ENCODE measurements at places on chromosomes 12 and 14. TPM values are rescaled to one million over a fixed set of nuclear protein-coding genes. Genes with fewer than 3 reads are reported as not detected.
A peak's percentile ranks its signal among the peaks of the same experiment; 100 is the strongest.

DNA sequence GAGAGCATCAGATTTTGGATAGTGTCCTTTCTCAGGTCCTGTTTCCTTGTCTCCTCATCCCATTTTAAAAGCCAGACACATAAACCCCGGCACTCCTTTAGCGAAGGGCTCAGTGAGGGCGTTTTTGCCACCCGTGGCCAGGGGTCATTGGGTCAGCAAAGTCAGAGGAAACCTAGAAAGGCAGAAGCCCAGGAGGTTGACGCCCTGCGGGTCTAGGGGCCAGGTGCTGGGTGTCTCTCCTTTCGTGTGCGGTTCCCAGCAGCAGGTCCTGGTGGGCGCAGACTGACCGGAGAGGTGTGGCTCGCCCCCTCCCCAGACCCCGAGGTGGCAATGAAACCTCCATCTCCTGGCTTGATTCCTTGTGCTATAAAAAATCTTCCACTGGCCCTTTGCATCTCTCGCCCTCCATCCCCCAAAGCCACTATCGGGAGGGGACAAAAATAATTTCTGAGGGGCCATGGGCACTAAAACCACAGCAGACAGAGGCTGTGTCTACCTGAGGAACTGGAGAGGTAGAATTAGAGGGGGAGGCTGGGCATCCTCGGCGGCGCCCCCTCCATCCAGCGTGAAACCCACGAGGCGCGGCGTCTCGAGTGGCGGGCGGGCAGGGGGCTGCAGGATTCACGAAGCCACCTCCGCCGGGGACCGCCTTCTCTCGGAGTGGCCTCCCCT is 858 bp upstream of the FRMD6 start:
- H3K27ac ChIP-seq: peak overlapping the region; percentile 95
- H3K27me3 ChIP-seq: no peaks in the 10 kb centered on the region
- DNase-seq: peak; percentile 59
- H3K36me3 ChIP-seq: peaks cover 32% of the 10 kb centered on the region
- H3K4me3 ChIP-seq: peak overlapping the region; percentile 88
- peaks cover 32% of the 10 kb centered on the region for H3K4me1 ChIP-seq

DNA sequence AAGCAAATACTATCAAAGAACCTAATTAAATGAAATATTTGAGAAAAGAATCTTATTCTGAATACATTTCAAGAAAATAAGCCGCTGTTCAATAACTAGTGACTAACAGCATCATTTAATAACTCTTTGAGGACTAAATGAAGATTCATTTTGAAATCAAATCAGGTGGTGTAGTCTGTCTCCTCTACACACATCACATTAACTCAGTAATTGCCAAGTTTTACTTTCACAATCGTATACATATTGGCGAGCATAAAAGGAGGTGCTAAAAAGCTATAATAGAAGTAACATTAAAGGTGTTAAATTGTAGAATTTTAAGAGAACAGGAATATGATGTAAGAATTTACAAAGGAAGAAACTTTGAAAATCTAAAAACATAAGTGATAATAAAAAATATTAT is 185.1 kb downstream of the MDGA2 start:
- DNase-seq: no peak
- no peaks in the 10 kb centered on the region for H3K4me1 ChIP-seq
- H3K4me3 ChIP-seq: no peak overlapping the region

DNA sequence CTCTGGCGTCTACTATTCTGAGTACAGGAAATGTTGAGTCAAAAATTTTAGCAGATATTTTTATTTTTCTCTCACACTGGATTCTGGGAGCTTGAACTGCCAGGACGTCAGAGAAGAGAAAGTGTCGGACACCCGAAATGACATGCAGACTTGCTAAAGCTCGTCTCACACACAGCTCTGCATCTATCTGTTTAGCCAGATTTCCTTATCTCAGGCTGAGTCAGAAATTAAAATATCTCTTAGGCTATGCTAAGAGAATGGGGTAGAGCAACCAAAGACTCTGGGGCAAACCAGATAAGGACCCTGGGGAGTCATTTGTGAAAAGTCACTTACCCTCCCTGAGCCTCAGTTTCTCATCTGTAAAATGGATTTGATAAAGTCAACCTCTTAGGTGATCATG is 1124.1 kb downstream of the VRK1 start:
- H3K27me3 ChIP-seq: no peaks in the 10 kb centered on the region
- H3K27ac ChIP-seq: no peak overlapping the region
- no peaks in the 10 kb centered on the region for H3K4me1 ChIP-seq
- no peaks in the 10 kb centered on the region for H3K36me3 ChIP-seq
- DNase-seq: no peak

DNA sequence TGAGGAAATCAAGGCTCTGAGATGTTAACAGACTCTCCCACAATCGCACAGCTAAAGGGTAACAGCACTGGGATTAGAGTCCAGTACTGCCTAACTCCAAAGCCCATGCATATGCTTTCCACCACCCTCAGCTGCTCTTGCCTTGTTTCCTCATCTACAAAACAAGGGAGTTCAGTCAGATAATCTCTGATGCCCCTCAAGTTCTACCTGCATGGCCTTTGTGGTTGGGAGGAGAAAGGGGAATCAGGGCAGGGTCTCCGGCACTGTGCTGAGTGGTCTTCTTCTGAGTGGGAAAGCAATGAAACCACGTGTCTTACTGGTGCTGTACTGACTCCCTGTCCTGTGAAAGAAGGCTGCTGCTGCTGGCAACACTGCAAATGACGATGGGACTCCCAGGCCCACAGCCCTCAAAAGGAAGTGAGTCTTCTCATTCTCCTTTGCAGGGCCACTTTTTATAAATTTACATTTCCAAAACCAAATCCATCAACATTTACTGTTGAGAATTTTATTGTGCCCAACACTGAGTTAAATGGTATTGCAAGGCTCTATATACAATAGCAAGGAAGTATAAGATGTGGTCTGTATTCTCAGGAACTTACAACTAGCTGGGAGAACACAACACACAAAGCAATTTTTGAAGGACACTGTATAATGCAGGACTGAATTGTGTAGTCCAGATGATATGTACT is 19.7 kb upstream of the DUSP16 start:
- no peak overlapping the region for H3K27ac ChIP-seq
- no peaks in the 10 kb centered on the region for H3K36me3 ChIP-seq
- H3K4me1 ChIP-seq: no peaks in the 10 kb centered on the region
- no peaks in the 10 kb centered on the region for H3K27me3 ChIP-seq
- no peak overlapping the region for H3K4me3 ChIP-seq

DNA sequence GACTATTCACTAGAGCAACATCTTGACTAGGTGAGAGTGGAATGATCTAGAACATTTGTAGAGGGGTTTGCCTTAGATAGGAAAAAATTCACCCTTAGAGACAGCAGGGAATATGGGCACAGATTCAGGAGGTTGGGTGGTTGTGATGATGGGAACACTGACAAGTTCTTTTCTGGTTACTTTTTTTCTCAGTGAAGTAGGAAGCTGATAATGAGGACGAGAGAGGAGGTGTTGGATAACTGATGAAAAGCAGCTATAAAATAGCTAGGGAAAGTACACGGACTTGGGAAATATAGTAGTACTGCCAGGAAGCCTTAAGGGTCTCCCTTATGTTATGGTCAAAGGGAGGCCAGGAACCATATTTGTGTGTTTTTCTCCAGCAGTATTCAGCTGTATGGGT is 250.5 kb downstream of the SSPN start:
- H3K4me1 ChIP-seq: no peaks in the 10 kb centered on the region
- no peak overlapping the region for H3K4me3 ChIP-seq
- no peaks in the 10 kb centered on the region for H3K36me3 ChIP-seq
- no peak for DNase-seq
- no peaks in the 10 kb centered on the region for H3K27me3 ChIP-seq
- no peak overlapping the region for H3K27ac ChIP-seq

DNA sequence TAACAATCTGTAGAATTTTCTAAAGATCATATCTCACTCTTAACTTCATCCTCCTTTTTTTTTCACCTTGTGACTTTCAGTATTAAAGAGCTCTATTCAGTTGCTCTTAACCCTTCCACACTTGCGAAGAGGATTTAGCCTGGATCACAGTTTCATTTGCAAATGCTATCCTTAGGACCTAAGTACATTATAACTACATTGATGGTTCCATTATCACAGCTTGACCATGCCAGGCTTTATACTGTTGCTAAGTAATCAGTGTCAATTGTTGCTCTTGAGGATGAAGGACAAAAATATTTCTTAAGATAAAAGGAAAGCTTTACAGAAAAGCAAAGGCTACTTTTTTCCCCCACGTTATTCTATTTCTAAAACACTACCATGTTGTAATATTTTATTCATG is 122.2 kb downstream of the PDZRN4 start:
- no peaks in the 10 kb centered on the region for H3K27me3 ChIP-seq
- H3K27ac ChIP-seq: no peak overlapping the region
- H3K4me1 ChIP-seq: no peaks in the 10 kb centered on the region
- no peak for DNase-seq
- no peak overlapping the region for H3K4me3 ChIP-seq
- no peaks in the 10 kb centered on the region for H3K36me3 ChIP-seq

GRCh38 chr14:73237786-73238423 is 599 bp downstream of the PAPLN start:
- no peak overlapping the region for H3K27ac ChIP-seq
- peaks cover 38% of the 10 kb centered on the region for H3K27me3 ChIP-seq
- DNase-seq: peak; percentile 31
- peak overlapping the region; percentile 57 for H3K4me3 ChIP-seq
- peaks cover 17% of the 10 kb centered on the region for H3K4me1 ChIP-seq

DNA sequence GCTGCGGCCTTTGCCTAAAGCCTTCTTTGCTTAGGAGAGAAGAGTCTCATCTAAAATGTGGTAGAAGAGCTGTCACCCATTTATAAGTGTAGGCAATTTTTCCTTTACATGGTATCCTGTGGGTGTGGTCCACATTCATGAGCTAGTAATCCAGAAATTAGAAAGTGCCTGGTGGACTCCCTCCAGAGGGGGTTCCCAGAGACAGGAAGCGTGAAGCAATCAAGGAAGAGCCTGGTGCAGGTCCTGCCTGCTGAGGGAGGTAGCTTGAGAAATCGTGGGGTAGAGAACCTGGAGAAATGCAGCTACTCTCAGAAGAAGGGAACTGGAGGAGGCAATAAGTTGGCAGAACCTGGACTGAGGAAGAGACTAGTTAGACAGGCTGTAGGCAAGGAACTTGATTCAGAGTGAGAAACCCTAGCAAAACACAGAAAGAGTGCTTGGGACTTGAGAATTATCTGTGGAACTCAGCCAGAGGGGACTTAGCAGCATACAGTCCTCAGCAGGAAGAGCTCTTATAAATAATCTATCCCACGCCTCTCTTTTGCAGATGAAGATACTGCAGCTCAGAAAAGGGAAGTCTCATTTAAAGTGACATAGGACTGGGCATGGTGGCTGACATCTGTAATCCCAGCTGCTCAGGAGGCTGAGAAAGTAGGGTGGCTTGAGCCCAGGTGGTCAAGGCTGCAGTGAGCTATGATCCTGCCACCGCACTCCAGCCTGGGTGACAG is 182.4 kb upstream of the CCND2 start:
- H3K27ac ChIP-seq: no peak overlapping the region
- DNase-seq: no peak
- H3K4me3 ChIP-seq: no peak overlapping the region
- peaks cover 9% of the 10 kb centered on the region for H3K27me3 ChIP-seq

DNA sequence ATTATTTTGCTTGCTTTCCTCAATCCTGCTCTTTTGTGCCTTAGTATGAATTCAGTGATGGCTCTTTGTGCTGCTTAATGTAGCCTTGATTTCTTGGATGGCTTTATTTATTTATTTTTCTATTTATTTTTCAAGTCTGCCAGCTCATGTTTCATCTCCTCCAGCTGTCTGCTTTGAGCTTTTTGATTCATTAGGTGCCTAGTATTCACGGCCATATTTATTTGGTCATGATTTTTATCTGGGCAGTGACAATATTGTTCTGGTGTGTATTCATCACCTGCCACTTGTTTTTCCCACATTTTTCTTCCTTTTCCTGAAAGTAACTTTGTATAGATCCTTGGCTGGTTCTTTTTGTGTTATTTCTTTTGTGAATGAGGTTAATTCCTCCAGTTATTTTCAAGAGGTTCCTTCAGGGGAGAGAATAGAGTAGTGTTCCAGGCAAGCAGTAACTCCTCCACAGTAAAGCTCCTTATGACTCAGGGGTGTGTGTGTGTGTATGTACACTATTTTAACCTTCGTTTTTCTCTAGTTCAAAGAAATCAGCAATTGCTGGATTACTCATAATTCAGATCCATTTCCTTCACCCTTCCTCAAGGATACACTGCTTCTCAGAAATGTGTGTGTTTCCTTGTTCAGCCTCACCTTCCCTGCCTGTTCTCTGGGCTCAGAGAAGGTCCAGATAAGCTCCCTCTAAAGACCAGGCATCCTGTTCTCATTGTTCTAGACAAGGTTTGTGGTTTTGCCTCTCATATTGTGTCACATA is 51.6 kb upstream of the PMCH start:
- no peaks in the 10 kb centered on the region for H3K27me3 ChIP-seq
- no peak overlapping the region for H3K27ac ChIP-seq

GRCh38 chr12:51721282-51721940 is 127.1 kb downstream of the FIGNL2 start:
- H3K4me3 ChIP-seq: no peak overlapping the region
- H3K4me1 ChIP-seq: no peaks in the 10 kb centered on the region
- peaks cover 25% of the 10 kb centered on the region for H3K36me3 ChIP-seq
- H3K27ac ChIP-seq: no peak overlapping the region
- no peak for DNase-seq

DNA sequence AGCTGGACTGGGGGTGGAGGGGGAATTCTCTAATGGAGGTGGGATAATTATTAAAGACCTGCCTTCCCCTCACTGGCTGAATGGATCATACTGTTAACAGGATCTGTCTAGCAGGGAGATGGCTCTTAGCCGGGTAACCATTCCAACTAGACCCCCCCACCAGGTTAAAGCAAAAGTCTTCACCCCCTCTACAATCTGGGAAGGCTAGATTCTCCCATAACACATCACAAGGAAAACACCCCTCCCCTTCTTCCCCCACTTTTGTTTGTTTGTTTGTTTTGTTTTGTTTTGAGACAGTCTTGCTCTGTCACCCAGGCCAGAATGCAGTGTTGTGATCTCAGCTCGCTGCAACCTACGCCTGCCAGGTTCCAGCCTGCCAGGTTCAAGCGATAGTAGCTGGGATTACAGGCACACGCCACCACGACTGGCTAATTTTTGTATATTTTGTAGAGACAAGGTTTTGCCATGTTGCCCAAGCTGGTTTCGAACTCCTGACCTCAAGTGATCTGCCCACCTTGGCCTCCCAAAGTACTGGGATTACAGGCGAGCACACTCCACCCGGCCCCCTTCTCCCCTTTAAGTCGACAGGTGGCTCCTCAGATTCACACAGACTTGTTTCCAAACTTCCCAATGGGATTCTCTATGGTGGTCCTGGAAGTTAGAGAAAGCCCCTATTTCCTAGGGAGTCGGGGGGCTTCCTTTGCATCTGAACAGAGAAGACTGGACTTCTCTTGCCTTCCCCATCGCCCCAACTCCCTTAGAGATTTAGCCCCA is 3.5 kb upstream of the BAZ2A start:
- no peaks in the 10 kb centered on the region for H3K27me3 ChIP-seq

GRCh38 chr12:8081251-8081920 is 688 bp upstream of the NECAP1 start:
- peak; percentile 39 for DNase-seq
- peaks cover 13% of the 10 kb centered on the region for H3K4me1 ChIP-seq
- H3K27ac ChIP-seq: peak overlapping the region; percentile 77
- H3K36me3 ChIP-seq: no peaks in the 10 kb centered on the region
- H3K4me3 ChIP-seq: peak overlapping the region; percentile 94

GRCh38 chr12:109273354-109273753 is 35.7 kb downstream of the FOXN4 start:
- no peaks in the 10 kb centered on the region for H3K36me3 ChIP-seq
- no peak overlapping the region for H3K27ac ChIP-seq
- no peak overlapping the region for H3K4me3 ChIP-seq
- DNase-seq: no peak
- H3K4me1 ChIP-seq: no peaks in the 10 kb centered on the region
- H3K27me3 ChIP-seq: peaks cover 13% of the 10 kb centered on the region

Gene SERPINA1
- not detected for total RNA-seq

Gene AKAP3
- 0.22 TPM for total RNA-seq

All from GM23248 (cell line).